ENCODE measurements at places on chromosomes 4 and X.

- no peak for DNase-seq
Measured at GRCh38 chrX:11073381-11073780, 37.8 kb upstream of the HCCS start.

GRCh38 chr4:112848911-112849310 lies 200.5 kb upstream of the ANK2 start:
- no peak for DNase-seq

DNA sequence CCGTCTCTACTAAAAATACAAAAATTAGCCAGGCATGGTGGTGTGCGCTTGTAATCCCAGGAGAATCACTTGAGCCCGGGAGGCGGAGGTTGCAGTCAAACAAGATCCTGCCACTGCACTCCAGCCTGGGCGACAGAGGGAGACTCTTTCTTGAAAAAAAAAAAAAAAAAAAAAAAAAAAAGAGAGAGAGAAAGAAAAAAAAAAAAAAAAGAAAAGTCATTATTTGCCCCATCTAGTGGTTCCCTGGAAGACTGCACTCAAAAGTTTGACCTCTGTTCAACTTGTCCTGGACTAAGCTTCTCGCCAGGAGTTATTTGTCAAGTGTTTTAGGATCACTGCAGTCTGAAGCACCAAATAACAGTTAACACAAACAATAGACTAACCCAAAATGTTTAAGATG lies 45.3 kb upstream of the KCTD8 start:
- no peak for DNase-seq

DNA sequence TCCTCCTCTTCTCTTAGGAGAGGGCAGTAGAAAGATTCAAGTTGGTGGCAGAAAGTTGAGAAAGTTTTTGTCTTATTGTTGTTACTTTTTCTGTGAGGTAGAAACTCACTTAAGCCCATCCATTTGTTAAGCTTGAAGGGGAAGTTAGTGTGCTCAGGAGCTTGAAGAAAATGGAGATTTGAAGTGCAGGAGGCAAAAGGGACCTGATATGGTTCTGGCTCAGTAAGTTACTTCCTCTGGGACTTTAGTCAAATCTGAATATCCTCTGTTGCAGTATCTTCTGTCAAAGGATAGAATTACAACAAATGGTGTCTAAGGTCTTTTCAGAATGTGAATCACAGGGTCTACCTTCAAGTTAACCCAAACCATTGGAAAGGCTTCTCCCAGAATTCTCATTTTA lies 46.2 kb downstream of the CXCL13 start:
- no peak for DNase-seq

GRCh38 chr4:76210452-76210851 lies 3.2 kb downstream of the SCARB2 start:
- DNase-seq, result no peak

DNA sequence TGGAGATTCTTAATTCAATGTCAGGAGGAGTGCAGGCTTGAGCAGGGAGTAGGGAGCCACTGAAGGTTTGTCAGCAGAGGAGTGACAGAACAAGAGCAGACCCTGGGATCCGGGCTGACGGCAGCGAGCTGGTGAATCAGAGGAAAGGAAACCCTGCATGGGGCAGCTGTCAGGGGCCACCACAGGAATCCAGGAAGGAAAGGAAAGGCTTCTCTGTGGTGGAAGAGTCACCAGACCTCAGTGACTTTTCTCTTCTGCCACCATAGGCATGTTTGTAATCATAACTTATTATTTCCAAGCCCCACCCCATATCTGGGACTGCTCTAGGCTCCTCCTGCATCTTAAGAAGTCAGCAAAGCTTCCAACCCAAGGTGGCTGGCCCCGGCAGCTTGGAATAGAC lies 150.9 kb downstream of the BCOR start:
- no peak for DNase-seq

GRCh38 chrX:46461660-46462191 lies 83.5 kb downstream of the ZNF674 start:
- no peak for DNase-seq

GRCh38 chrX:88072339-88073030 lies 554.9 kb downstream of the KLHL4 start:
- no peak for DNase-seq

DNA sequence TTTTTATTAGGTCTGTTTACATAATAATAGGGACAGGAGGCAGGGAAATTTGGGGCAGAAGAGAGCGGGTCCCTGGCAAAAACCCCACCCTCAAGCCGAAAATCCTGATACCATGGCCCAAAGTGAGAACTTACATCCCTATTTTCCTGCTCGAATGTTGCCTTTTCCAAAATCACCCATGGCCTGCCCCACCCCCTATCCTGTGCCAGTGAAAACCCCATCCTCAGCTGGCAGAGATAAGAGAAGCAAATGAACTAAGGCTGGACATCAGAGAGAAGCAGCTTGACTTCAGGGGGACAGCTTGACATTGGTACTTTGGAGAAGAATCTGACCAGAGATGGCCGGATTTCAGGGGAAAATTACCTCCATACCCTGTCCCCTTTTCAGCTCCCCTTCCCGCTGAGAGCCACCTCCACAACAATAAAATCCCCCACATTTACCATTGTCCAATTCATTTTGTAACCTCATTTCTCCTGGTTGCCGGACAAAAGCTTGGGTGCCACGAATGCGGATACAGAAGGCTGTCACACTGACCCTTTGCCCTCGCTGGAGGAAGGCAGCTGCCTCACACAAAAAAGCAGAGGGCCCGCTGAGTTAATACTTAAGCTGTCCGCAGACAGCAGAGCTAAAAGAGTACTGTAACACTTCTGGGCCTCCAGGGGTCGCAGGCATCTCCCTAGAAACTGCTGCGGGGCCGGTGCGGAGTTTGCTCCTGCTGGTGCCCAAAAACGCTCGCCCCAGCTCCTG lies 196.2 kb downstream of the SNCA start:
- DNase-seq, result no peak

GRCh38 chrX:136999024-136999423 lies 34.8 kb downstream of the GPR101 start:
- DNase-seq, result no peak

- no peak for DNase-seq
Measured at GRCh38 chrX:103776546-103776945, at the start of gene PLP1. Gene PLP1, plus strand, starts transcription at chrX:103776840. Its CDS starts 156 bp downstream, at chrX:103776996.

DNA sequence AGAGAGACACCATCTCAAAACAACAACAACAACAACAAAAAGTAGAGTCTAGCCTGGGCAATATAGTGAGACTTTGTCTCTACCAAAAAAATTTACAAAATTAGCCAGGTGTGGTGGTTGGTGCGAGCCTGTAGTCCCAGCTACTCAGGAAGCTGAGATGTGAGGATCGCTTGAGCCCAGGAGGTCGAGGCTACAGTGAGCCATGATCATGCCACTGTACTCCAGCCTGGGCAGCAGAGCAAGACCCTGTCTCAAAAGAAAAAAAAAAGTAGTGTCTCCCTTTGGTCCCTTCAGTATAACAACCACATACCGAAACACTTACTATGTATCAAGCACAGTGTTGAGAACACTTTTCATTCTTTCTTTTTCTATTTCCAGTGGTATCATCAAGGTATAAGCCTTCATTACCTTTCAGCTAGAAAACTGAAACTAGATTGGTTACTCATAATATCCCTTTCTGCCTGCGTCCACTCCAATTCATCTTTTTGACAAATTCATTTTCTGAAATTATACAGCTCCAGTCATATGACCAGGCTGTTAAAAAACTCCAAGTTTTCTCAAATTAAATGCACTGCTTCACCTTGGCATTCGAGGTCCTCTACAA lies 54.1 kb downstream of the RPS6KA3 start:
- DNase-seq, result no peak

GRCh38 chr4:148747721-148748268 lies 305.6 kb upstream of the NR3C2 start:
- no peak for DNase-seq

- DNase-seq, result no peak
Measured at GRCh38 chr4:62199291-62199810, 999.2 kb downstream of the ADGRL3 start.

- no peak for DNase-seq
Measured at GRCh38 chr4:138616775-138617174, 374.6 kb upstream of the SLC7A11 start.

- DNase-seq, result no peak
Measured at GRCh38 chrX:111662292-111662691, 18.7 kb upstream of the ALG13 start.

- peak; percentile 3 for DNase-seq
Measured at GRCh38 chr4:39054497-39054896, 7.5 kb upstream of the KLHL5 start.

DNA sequence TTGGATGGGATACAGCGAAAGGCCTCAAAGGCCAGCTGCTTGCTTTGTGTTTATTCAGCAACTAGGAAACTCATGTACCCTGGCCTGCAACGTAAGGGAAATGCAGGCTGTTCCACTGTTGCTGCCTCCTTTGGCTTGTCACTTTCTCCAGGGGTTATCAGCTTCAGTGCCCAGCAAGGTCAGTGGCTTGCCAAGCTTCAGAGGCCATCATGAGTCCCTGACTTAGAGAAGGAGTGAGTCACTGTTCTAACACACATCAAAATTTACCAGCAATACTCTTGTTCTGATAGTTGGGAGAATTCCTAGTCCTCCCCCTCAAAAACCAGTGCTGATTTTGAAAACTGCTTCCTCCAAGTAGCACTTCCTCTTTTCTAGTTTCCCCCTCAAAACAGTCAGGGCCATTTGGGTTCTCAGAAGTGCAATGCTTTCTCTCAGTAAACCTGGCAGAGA lies 250.8 kb downstream of the ARHGAP24 start:
- DNase-seq, result no peak

GRCh38 chr4:16883806-16884205 lies 14.6 kb downstream of the LDB2 start:
- DNase-seq, result no peak

- no peak for DNase-seq
Measured at GRCh38 chr4:106201373-106201772, 114.6 kb downstream of the TBCK start.

DNA sequence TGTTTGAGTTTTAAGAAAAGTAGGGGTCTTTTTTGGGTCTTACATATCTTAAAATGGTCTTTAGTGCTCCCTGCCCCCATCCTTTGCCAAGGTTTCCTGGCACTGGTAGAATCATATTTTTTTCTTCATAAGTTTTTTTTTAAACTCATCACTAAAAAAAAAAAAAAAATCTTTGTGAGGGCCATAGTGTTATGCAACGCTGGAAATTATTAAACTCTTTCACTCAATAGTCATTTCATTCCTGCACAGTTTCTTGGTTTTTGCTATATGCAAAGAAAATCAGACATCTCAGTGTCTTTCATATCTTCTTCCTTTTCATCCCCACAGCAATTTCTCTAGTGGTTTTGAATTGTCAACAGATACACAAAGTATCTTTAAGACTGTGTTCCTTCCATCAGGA lies 95.6 kb downstream of the TMA16 start:
- no peak for DNase-seq

DNA sequence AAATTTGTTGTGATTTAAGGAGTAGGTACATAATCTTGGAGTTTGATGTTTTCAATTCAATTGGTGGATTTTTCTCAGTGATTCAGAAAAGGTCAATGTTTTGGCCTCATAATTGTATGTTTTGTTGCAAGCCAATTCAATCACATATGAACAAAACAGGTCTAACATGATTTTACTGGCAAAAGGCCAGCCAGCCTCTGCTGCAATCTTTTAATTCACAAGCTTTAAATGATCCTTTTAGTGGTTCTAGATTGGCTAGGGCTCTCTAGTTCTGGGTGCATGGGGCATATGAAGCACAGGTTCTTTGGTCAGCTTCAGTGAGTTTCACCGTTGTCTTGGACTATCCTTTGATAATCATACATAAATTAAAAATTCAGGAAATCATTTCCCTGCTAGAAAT lies 19.2 kb upstream of the SLC6A14 start:
- DNase-seq, result no peak

GRCh38 chr4:163866728-163867315 lies 372.3 kb downstream of the TMA16 start:
- DNase-seq, result no peak

DNA sequence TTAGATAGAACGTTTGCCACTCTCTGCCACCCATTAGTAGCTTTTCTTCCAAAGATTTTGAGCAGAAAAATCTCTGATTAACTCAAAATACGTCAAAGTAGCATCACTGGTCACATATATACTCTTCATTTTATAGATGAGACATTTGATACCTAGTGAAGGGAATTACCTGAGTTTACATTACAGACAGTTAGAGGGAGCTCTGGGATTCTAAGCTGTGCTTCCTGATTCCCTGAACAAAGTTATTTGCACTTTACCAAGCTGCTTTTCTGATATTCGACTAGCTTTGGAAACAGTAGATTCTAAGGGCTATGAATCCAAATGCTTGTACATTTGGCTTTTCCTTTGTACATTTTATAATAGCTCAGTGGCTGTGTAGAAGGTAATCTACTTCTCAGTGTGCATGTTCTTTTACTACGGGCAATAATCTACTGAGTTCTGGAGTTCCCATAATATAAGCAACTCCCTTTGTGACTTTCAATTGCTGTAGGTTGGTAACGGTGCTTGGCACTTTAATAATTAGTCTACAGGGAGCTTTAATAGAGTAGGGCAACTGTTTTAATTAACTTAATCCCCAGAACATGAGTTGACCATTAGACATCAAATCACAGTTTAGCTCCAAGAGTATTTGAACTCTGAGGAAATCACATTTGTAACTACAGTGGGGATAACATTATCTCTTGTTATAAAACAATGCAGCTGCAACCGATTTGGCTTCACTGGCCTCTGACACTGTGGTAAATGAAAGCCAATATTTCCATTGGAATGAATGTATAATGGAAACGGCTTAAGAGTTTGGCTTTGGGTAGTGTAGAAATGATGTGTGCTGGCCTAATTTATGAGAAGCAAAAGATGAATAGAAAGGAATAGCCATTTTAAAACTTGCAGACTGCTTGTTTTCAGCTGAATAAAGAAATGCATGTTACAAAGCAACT lies 1602.4 kb downstream of the STIM2 start:
- DNase-seq, result no peak

GRCh38 chr4:125368146-125368545 lies 53.4 kb downstream of the FAT4 start:
- DNase-seq, result no peak

GRCh38 chrX:50747471-50747900 lies 66.5 kb downstream of the SHROOM4 start:
- no peak for DNase-seq

GRCh38 chr4:38902695-38903094 lies 35.1 kb downstream of the FAM114A1 start:
- DNase-seq, result peak; percentile 2

- no peak for DNase-seq
Measured at GRCh38 chr4:171118091-171118490, 695.1 kb upstream of the GALNTL6 start.

GRCh38 chr4:143559757-143560147 lies 46.2 kb downstream of the SMARCA5 start:
- DNase-seq, result no peak

- DNase-seq, result peak; percentile 17
Measured at GRCh38 chrX:128439159-128439558, 387.0 kb upstream of the ACTRT1 start.

DNA sequence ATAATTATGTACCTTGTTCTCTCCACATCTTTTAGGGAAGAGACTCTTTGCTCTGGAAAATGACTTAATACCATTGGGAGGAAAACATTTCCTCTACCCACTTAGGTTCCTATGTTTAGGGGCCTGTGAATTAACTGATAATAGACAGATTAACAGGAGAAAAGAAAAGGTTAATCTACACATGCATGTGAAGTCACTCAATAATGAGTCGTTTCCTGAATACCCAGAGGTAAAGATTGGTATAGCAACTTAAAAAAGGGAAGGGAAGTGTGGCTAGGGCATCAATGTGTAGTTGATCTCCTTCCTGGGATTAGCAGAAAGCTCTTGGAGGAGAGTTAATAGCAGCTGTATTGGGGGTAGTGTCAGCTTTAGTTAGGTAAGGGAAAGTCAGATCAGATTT lies 419.5 kb upstream of the ATOH1 start:
- DNase-seq, result no peak

- DNase-seq, result no peak
Measured at GRCh38 chr4:40870150-40870549, 120.4 kb downstream of the NSUN7 start.

GRCh38 chr4:152235718-152236117 lies 300.2 kb downstream of the FBXW7 start:
- DNase-seq, result no peak

Data from NCI-H774 (cell line).